ENCODE measurements at places on chromosomes 12 and 14.

GRCh38 chr12:9064201-9064814 is 51.4 kb downstream of the A2M start:
- DNase-seq: peak; percentile 57

DNA sequence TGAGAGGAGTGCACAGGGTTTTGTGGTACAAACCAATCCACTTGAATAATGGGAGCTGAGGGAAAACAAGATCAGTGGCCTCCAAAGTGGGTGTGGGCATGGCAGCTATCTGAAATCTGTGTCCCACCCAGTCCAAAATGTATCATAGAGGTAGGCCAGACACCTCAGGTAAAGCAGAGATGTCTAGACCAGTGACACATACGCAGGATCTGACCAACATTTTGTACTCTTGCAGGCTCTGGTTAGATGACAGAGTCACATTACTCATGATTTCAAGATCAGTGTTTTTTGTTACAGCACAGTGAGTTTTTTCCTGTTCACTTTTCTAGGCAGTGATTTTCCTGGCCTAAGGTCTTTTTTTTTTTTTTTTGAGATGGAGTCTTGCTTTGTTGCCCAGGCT is 211.8 kb downstream of the PCNX1 start:
- no peak for DNase-seq

GRCh38 chr14:33271891-33272290 is 333.2 kb downstream of the NPAS3 start:
- DNase-seq: no peak

DNA sequence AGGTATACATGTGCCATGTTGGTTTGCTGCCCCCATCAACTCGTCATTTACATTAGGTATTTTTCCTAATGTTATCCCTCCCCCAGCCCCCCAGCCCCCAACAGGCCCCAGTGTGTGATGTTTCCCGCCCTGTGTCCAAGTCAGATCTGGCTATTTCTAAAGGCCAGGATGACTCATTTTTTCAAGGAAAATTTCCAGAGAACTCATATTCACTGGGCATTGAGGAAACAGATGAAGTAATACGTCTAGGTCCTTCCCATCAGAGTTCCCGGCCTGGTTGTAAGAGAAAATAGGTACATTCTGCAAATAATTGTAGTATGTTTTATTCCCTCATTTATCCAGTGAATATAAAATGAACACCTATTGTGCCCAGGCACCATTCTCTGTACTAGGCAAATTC is 345.2 kb downstream of the BCL11B start:
- DNase-seq: no peak
